ENCODE measurements at places on chromosomes 1 and 21. TPM values are rescaled to one million over a fixed set of nuclear protein-coding genes. Genes with fewer than 3 reads are reported as not detected.

Gene PGLYRP3
- 72.1 TPM for total RNA-seq

GRCh38 chr1:202208351-202208857 lies 14.8 kb downstream of the LGR6 start:
- no peak overlapping the region for H3K27ac ChIP-seq
- DNase-seq: no peak
- no peak overlapping the region for H3K4me3 ChIP-seq
- no peaks in the 10 kb centered on the region for H3K36me3 ChIP-seq
- H3K27me3 ChIP-seq: peaks cover 32% of the 10 kb centered on the region

DNA sequence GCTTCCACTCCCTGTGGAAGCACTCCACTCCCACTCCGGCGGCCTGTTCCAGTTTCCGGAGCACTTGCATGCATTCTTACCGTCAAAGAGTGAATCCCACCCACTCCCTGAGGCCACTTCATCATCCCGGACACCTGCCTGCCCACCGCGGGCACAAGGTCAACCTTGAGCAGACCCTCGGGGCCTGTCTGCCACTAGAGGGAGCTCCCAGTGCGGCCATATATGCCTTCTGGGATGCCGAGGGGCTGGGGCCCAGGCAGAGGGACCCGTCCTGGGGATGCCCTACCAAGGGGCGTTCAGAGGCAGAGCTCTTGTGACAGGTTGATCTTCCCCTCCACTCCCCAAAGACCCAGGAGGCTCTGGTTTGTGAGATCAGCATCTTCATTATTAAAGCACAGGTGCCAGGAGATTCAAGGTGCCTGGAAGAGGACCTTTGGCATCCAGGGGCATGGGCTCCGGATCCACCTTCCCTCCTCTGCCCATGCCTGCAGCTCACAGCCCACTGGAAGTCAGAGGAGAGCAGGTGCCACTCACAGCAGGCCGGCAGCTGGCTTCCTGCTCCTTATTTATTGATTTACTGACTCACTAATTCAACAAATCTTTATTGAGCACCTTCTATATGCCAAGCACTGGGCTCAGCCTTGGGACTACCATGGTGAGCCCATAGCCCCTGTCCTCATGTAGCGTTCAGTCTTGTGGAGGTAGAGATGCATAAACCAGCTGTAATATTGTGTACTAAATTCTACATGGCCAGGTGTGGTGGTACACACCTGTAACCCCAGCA lies 47.3 kb downstream of the UBIAD1 start:
- H3K27ac ChIP-seq: no peak overlapping the region
- peaks cover 13% of the 10 kb centered on the region for H3K4me1 ChIP-seq

DNA sequence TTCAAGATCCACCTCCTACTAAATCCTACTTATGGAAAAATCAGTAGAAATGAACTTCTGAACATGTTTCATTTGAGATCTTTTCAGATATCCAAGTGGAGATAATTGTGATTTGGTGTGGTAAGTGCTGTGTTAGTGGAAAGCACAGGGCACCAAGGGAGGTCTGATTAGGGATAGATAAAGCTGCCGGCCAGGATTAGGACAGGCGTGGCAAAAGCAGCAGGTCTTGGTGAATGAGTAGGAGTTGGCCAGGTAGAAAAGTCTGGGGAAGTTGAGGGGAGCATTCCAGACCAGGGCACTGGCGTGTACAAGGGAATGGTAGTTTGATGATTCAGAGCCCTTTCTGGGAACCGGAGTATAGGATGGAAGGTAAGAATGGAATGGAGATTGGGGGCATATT lies 47.8 kb downstream of the AZIN2 start:
- no peaks in the 10 kb centered on the region for H3K36me3 ChIP-seq
- DNase-seq: no peak
- H3K4me3 ChIP-seq: no peak overlapping the region

GRCh38 chr1:47853852-47854251 lies 143.3 kb downstream of the TRABD2B start:
- peak; percentile 1 for DNase-seq
- no peak overlapping the region for H3K4me3 ChIP-seq
- H3K4me1 ChIP-seq: no peaks in the 10 kb centered on the region
- no peak overlapping the region for H3K27ac ChIP-seq
- no peaks in the 10 kb centered on the region for H3K36me3 ChIP-seq
- no peaks in the 10 kb centered on the region for H3K27me3 ChIP-seq

DNA sequence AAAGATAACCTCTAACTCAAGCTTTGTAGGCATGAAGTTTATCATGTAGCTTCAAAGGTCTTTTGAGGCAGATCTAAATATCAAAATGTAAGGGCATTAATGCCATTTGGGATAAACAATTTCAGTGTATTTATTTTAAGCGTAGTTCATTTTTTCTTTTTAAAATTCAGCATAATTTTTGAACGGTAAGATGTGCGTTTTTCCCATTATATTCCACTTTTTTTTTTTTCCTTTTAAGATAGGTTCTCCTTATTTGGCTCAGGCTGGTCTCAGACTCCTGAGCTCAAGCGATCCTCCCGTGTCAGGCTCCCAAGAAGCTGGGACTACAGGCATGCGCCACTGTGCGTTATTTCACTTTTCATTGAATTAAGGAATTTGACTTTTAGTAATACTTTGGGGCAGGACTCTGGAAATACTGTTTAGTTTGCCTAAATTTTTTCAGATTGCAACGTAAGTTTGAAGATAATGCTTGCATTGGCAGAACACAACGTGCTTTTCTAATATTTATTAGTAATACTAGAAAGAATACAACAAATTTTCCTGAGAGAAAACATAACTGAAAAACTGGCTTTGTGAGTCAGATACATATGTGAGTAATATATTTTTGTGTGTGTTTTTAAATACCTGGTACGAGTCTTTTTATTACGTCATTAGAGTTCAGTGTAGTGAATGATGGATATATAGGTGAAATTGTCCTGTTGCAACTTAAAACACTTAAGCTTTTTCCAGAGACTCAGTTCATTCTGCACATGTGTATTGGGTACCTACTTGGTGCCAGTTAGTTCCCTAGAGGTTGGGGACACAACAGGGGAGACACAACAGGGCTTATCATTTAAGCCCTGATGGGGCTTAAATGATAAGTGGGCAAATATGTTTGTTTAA lies 2.2 kb downstream of the RALGPS2 start:
- no peaks in the 10 kb centered on the region for H3K27me3 ChIP-seq
- no peak for DNase-seq
- H3K4me3 ChIP-seq: peak overlapping the region; percentile 78
- no peak overlapping the region for H3K27ac ChIP-seq
- peaks cover 18% of the 10 kb centered on the region for H3K4me1 ChIP-seq
- H3K36me3 ChIP-seq: no peaks in the 10 kb centered on the region
